ENCODE measurements at places on chromosomes 7 and 10.

DNA sequence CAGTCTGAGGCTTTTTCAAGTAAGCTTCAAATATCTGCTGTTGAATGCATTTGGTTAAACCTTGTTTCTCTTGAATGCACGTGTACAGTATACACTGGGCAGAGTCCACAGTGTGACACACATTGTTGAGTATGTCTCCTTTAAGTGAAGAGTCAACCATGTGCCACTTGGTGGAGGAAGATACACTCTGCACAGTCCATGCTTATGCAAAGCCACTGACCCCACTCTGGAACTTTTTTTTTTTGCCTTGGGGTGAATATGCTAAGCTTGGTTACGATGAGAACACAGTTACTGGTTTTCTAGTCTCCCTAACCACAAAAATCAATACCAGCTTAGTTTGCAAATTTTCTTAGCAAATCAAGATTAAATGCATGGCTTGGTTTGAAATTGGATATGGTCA, 186.8 kb upstream of the VIPR2 start:
- no peak for DNase-seq

DNA sequence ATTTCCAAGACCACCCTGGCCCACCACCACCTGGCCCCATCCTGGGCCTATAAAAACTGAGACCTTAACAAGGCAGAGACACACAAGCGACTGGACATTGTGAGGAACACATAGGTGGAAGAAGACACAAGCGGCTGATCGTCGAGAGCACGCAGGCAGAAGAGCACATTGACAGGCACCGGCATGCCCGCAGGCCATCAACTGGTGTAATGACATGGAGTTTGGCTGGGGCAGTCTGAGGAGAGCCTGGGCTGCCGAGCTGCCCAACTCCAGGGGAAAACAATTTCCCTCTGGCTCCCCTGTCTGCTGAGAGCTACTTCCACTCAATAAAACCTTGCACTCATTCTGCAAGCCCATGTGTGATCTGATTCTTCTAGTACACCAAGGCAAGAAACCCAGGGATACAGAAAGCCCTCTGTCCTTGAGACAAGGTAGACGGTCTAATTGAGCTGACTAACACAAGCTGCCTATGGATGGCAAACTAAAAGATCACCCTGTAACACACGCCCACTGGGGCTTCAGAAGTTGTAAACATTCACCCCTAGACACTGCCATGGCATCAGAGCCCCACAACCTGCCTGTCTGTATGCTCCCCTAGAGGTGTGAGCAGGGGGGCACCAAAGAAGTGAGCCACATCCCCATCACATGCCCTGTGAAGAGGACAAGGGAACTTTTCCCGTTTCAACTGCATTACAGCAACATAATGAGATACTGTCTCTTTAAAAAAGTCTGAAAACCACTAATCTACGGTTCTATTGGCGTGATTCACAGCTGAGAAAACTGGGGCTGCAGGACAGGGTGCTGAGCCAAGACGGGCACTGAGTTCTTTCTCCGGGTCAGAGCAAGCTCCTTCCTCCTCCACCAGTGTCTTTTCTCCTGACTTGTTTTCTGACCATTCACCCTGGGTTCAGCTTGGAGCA, 18.5 kb upstream of the TNS3 start:
- DNase-seq: no peak

- no peak for DNase-seq
These were observed 70.4 kb upstream of the NOBOX start for GRCh38 chr7:144473908-144474307.

- peak; percentile 4 for DNase-seq
These were observed 1120.7 kb downstream of the GATA3 start for GRCh38 chr10:9175200-9175599.

GRCh38 chr10:619710-620109, 69.8 kb downstream of the DIP2C start:
- no peak for DNase-seq

GRCh38 chr7:73519867-73520672, 2.0 kb downstream of the BAZ1B start:
- peak; percentile 29 for DNase-seq

DNA sequence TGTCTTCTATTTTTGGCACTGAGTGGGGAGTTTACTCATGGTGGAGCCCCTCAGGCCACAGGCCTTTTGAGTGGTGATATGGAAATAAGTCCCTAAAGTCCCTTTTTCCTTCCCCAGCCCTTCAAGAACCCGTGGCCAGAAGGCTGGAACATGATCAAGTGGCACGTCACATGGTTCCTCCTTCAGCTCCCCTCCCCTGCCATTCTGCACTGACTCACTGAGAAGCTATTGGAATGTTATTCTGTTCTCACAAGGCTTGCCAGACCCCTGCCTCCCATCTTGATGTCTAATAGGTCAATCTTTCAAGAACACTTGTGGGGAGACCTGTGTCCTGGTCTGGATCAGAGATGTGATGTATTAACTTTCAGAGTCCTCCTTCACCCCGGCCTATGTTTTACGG, 279.8 kb downstream of the SEC23IP start:
- no peak for DNase-seq

DNA sequence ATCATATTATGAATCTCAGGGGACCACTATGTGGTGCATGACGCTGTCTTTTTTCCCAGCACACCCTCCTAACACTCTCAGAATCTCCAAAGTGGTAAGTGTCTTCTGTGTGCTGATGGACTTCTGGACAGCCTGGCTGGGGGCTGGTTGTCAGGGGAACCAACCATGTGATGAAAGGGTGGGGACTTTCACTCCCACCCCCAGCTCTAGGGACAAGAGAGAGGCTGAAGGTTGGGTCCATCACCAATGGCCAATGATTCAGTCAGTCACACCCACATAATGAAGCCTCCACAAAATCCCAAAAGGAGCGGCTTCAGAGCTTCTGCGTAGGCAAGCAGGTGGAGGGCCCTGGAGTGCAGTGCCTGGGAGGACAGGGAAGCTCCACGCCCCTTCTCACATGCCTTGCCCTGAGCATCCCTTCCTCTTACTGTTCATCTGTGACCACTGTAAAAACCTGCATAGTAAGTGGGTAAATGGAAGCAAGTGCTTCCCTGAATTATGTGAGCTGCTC, 44.6 kb downstream of the RASGEF1A start:
- DNase-seq: no peak

DNA sequence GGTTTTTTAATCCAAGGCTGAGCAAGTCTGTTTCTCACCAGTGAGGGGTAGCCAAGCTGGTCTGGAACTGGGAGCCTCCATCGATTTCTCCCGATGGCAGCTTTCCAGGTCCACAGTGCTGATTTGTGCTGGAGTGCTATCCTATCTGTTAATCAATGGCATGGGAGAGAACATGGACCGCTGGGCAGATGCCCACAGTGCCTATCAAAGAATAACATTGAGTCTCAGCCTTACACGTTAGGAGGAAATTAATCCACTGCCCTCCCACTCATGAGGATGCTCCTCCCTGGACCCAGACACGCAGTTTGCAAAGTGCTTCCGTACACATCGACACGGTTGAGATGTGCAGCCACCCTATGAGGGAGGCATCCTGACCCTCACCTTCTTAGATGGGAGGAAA, 36.0 kb upstream of the CUX1 start:
- no peak for DNase-seq

DNA sequence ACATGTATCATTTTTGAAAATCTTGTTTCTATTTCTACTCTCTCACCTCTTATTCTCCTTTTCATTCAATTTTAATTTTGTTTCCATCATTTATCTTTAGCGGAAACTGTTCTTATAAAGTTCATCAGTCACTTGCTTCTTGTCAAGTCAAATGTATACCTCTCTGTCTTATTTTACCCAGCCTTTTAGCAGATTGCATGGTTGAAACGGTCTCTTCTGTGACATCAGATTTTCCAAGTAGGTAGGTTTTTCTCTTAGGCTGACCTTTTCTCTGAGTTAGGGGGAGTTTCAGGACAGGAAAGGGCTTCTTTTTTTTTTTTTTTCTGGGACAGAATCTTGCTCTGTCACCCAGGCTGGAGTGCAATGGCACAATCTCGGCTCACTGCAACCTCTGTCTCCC, 195.5 kb downstream of the CDK14 start:
- no peak for DNase-seq

DNA sequence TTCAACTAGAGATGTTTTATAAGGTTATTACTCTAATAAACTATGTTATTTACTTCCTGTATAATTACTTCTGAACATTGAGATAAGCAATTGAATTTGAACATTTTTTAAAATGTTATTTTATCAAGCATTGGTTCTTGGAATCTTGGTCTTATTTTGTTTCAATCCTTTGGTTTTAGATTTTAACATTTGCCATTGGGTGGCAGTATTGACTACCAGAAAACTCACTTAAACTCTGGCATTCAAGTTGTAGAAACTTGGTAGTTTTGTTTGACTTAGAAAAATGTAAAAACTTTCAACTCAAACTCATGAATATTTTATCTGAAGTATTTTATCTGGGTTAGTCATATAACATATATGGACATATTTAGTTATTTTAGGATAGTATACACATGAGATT, 48.1 kb downstream of the ATRNL1 start:
- DNase-seq: no peak

DNA sequence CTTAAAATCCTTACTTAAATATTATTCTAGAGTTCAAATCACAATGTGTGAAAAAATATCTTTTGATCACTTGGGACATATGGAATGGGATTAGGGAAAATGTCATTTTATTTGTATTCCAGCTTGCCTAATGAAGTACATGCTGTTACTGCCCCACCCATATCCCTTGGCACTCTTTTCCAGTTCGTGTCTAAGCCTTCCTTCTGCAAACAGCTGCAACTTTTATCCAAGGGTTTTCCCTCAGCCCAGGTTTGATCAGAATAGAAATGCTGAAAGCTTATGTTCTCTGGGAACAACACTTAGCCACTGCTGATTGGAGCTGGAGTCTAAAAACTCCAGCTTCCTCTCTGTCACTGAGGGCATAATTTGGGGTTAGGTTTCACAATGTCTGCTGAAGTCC, 214.1 kb upstream of the FAM3C start:
- no peak for DNase-seq

DNA sequence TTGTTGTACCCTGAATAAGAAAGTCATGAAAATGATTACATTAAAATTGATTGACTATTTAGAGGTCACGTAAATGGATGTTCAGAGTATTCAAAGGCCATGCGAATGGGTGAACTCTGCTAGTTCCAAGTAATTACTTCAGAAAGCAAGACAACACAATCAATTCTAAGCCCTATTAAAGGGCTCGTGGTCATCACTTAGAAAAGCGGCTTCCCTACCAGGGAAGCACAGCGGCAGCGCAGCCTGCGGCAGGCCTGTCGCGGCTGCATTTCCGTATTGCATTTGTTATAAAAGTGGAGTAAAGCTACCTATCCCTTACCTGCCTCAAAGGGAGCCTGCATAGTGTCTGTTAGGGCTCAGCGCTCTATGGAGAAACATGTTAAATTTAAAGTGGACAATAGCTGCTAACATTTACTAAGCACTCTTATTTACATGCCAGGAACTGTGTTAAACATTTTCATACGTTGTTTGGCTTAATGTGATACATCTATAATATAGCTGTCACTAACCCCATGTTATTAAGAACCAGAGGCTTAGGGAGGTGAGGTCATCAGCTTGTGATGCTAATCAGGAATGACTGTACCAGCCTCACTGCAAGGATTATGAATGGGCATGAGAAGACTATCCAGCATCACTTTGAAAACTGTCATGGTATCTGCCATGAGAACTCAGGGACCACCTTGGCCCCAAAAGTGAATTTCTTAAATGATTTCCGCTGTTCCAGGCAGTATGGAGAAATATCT, 187.5 kb downstream of the CELF2 start:
- peak; percentile 59 for DNase-seq
